Stimulated activated CD8-positive, alpha-beta memory T cell treated with anti-CD3 and anti-CD28 coated beads, Interleukin-4, amount 100 ng/mL, for 4 hours (primary cell): ENCODE measurements at places on chromosomes 4 and X.

DNA sequence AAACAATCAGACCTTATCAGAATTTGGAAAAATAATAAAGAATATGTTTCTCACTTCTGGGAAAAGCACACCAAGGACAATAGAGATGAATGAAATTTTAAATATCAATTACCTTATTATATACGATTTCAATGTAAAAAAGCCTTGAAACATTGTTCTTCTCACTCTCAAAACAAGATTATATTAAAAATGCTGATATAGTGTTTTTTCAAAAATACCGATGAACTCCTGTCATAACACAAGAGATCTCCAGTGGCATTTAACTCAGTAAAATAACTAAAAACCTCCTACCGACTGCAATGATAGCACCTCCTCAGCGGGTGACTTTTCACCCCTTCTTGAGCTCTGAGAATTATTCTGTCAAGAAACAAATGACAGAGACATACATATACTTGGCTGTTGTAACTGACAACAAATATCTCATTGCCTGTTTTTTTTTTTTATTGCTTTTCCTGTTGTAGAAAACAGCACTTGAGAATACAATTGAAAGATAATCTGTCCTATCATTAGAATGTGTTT lies 1237.3 kb downstream of the C4orf33 start:
- no peak for DNase-seq

DNA sequence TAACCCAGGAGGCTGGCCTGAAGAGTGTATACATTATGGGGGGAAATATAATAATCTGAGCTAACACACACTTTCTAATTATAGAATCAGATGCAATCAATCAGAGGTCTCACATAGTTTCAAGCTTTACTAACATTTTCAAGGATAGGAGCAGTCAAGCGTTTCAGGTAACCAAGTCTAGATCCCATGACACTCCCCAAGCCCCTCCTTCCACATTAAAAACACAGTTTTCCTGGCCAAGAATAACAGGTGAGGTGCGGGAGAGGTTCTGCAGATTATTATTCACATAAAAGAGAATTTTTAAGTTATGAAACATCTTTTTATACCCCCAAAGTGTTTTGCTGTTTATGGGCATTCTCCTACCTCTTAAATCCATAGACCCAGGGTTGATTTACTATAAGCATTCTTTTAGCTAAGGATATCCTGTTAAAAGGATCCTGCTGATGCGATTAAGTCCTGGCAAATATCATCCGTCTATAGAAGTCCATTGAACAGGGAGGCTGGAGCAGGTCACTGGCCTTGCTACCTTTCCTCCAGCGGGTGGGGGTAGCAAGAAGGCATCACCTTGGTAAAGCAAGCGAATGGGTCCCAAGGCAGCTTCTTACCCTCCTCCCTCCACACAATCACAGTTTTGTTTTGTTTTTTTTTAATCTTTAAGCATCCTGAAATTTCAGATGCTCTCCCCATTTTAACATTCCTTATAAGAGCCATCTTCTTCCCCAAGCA lies 104.7 kb upstream of the GPM6A start:
- DNase-seq: no peak

DNA sequence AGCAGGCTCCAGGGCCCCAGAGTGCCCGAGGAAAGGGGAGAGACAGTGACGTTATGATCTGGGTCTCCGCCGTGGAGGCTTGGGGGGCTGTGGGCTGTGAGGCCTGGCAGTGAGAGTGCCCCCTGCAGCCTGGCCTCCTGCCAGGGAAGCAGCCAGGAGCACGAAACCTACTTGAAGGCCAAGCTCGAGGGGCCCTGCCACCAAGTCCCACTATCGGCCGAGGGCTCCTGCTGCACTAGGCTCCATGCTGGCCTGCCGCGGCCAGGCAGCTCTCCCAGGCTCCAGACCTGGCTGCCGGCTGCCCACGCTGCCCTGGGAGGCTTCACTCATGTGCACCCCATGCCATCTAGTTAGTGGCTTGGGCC lies 18.7 kb downstream of the FLNA start:
- no peak for DNase-seq

- DNase-seq: no peak
Measured at GRCh38 chr4:41465146-41465761, 72.7 kb upstream of the LIMCH1 start.

DNA sequence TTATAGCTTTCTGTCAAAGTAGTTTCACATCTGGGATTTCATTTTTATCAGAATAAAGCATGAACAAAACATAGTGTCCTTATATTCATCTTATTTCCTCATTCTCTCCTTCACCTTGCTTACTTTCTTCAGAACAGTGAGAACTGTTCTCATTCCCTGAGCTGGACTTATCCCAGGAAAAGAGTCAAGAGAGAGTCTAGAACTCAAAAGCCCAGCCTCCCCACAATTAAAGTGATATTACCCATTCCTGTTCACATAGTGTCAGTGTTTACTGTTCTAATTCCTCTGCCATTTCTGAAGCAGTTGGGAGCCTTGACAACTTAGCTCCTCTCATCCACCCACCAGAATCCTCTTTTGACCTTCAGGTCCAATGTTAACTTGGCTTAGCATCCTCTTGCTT lies 42.9 kb downstream of the RASSF6 start:
- DNase-seq: no peak

DNA sequence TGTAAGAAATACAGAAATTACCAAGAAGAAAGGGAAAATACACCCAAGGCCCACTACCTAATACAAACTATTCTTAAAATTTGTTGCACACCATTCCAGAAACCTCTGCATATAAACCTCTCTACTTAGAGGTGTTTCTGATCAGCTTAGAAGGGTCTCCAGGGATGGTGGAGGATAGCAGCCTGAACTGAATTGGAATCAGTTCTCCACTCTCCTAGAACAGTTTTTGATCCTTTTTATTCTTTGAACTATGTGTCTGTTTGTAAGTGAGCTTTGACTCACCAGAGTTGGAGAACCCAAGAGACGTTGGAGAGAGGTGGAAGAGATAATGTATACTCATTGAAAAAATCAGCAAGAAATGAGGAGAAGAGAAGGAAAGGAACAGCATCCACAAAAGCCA lies 96.6 kb upstream of the OTUD4 start:
- no peak for DNase-seq
